Thoracic aorta endothelial cell (primary cell): ENCODE measurements at places on chromosomes 11 and 22. TPM values are rescaled to one million over a fixed set of nuclear protein-coding genes. Genes with fewer than 3 reads are reported as not detected.

Gene SMIM38
- total RNA-seq: not detected in 2 replicates

Gene GP1BB
- total RNA-seq: 0.43 and 1.3 TPM in 2 replicates

Gene GRAP2
- total RNA-seq: not detected in 2 replicates

Gene ADORA2A
- 28.4 and 41.4 TPM in 2 replicates for total RNA-seq

Gene TAF1D
- 267 and 281 TPM in 2 replicates for total RNA-seq

Gene PPFIBP2
- total RNA-seq: 2.8 and 3.2 TPM in 2 replicates

Gene CRYBA4
- total RNA-seq: not detected in 2 replicates

Gene UCP3
- total RNA-seq: 0.80 and 1.0 TPM in 2 replicates

Gene DEPDC7
- 0.14 and 0.66 TPM in 2 replicates for total RNA-seq

Gene MS4A7
- total RNA-seq: not detected in 2 replicates

Gene C11orf42
- not detected in 2 replicates for total RNA-seq

Gene MRPL48
- total RNA-seq: 31.8 and 31.9 TPM in 2 replicates

Gene KCNQ1
- under 0.01 and 0.14 TPM in 2 replicates for total RNA-seq

Gene C11orf16
- not detected in 2 replicates for total RNA-seq

Gene NRGN
- total RNA-seq: 8.2 and 10.9 TPM in 2 replicates

Gene SLC6A5
- total RNA-seq: not detected in 2 replicates

Gene IFITM10
- total RNA-seq: 0.07 TPM in 1 of 2 replicates, not detected in the other

Gene TEX54
- total RNA-seq: not detected in 2 replicates

Gene A4GALT
- 10.6 and 12.4 TPM in 2 replicates for total RNA-seq

Gene VSTM5
- 0.07 and 0.13 TPM in 2 replicates for total RNA-seq

Gene MAJIN
- not detected in 2 replicates for total RNA-seq

Gene TRIM49
- not detected in 2 replicates for total RNA-seq

Gene PCF11
- 53.7 and 58.8 TPM in 2 replicates for total RNA-seq

Gene NTM
- total RNA-seq: 0.66 and 0.86 TPM in 2 replicates

Gene OR8A1
- not detected in 2 replicates for total RNA-seq

Gene CRYBB3
- total RNA-seq: not detected in 2 replicates

Gene HOATZ
- total RNA-seq: not detected in 2 replicates

Gene CCDC89
- not detected in 2 replicates for total RNA-seq

Gene HTR3A
- not detected in 2 replicates for total RNA-seq

Gene HPS5
- 28.9 and 37.4 TPM in 2 replicates for total RNA-seq

Gene TYR
- total RNA-seq: not detected in 2 replicates

Gene C11orf21
- total RNA-seq: not detected in 2 replicates

Gene DENND5A
- 136 and 138 TPM in 2 replicates for total RNA-seq
